ENCODE measurements at places on chromosomes 16 and 17.

GRCh38 chr16:79182616-79183015 is 417.9 kb downstream of the MAF start:
- no peak for DNase-seq

DNA sequence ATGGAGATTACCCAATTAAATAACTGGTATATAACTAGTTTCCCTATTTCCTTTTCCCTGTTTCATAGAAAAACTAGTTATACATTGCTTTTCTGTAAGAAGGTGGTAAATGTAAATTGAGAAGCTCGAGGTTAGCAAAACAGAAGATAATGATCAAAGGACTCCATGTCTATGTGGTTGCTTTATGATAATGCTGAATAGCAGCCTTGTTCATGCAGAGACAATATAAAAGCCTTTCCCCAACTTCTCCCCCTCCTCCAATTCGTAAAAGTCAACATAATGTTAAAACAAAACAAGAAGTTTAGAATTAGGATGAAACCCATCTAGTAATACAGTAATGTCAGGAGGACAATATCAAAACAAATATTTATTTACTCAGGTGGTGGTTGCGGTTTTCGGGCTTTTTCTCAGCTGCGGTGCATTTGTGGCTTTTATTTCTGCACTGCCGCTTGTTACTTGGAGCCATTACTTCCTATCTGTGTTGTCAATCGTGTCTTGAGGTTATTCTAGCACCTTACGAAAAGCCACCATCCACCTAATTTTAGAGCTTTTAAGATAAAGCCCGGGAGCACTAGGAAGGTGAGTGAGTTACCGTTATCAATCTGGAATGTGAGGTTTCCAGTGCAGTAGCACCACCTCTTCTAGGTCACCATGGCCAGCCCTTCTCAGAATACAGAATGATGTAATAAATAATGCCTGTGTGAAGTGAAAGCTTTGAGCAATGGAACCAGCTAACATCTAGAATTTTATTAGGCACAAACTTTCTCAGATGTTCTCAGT is 297.5 kb downstream of the CDH13 start:
- DNase-seq = no peak

DNA sequence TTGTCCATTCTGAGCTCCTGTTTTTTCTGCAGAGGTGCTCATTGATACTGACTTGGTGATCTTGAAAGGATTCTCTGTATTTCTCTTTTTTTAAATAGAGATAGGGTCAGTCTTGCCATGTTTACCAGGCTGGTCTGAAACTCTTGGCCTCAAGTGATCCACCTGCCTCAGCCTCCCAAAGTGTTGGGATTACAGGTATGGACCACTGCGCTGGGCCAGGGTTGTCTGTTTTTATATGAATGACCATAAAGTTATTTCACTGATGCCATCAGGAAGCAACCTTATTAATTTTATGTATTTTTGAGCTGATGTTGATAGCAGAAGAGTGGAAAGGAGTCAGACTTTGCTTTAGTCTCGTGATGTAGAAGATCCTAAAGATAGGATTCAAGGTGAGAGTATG is 35.7 kb upstream of the METTL9 start:
- DNase-seq = no peak

GRCh38 chr16:81798311-81799137 is 19.4 kb downstream of the PLCG2 start:
- no peak for DNase-seq

DNA sequence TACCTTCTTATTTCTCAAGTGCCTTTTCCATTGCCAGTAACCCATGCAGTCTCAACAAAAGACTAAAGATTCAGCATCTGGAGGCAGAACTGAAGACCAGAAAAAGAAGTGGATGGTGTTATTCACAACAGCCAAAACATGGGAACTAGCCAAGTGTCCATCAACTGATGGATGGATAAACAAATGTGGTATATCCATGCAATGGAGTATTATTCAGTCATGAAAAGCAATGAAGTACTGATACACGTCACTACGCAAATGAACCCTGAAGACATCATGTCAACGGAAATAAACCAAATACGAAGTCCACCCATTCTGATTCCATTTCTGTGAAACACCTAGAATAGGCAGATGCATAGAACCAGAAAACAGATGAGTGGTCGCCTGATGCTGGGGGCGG is 25.6 kb downstream of the GAS7 start:
- DNase-seq = no peak

- DNase-seq = no peak
These were observed 610.7 kb downstream of the TMEM114 start for GRCh38 chr16:7979448-7980132.

DNA sequence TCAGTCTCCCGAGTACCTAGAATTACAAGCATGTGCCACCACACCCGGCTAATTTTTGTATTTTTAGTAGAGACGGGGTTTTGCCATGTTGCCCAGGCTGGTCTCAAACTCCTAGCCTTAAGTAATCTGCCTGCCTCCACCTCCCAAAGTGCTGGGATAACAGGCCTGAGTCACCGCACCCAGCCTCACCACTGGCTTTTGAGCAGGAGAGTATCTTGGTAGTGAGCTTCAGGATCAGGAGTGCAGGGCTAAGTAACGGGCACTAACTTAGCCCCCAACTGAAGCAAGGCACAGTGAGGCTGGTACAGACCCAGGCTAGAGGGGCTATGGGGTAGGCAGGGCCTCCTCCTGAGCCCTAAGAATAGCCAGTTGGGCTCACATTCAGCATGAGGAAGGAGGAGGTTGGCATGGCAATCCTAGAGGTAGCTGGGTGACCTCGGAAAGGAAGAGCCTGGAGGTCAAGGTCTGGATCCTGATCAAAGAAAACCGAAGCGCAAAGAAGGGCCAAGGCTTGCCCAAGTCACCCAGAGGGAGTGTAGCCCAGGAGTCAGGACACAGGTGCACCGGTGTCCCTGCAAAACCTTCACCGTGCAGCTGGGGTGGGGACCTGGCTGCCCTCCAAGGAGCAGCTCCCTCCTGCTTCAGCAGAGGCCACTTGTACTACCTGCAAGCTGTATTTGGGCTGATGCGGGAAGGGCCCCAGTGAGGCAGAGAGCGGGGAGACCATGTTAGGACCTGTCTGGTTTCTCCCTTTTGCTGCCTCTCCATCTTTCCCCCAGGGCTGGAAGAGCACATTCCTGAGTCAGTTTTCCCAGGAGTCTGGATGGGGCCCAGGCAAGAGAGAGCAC is 1.3 kb upstream of the ADGRG5 start:
- DNase-seq = peak; percentile 35

GRCh38 chr17:63442549-63443035 is 3.5 kb downstream of the CYB561 start:
- DNase-seq = no peak

DNA sequence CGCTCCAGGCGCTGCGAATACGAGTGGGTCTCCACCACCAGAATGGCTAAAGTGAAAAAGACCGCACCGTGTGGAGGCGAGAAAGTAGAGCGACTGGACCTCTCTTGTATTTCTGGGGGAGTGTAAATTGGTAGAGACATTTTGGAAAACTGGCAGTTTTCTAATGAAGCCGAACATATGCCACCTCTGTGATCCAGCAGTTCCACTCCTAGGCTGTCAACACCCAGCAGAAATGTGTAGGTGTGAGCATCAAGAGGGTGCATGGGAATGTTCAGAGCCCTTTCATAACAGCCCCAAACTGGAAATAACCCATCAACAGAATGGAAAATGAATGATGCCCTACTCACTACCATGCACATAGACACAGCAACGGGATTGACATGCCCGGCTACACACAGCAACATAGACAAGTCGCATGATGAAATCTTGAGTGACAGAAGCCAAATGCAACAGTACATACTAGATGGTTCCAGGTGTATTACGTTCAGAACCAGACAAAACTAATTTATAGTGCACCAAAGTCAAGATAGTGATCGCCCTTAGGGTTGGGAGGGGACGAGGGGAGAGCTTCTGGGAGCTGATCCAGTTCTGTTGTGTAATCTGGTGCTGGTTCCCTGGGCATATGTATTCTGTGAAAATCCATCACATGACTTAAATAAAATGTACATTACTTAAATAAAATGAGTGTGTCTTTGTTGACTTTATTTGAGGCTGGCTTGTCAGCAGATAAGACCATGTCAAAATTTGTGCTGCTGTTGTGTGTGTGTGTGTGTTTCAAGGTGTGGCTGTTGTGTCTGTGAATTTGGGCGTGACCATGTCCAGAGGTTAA is 877 bp upstream of the BCL7C start:
- no peak for DNase-seq

Measured in right forelimb (tissue), 1 donor.